ENCODE measurements at places on chromosomes 16 and 17. TPM values are rescaled to one million over a fixed set of nuclear protein-coding genes. Genes with fewer than 3 reads are reported as not detected.

Gene CIBAR2
- total RNA-seq: not detected

Gene ENPP7
- total RNA-seq: not detected

DNA sequence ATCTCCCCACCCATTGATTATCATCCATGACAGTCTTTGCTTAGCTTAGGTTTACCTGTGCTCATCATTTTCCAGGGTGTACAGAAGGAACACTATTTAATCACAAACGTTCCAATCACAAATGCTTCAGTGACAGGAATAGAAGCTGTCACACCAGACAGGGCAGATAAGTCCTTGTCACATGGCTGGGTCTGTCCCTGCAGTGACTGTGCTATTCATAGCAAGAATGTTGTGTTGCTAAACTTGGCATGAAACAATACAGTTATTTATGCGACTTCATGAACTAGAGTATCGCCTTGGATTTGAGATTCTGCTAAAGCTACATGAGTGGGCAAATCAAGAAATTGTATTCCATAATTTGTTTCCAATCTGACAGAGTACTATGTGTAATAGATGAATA is 108.4 kb downstream of the CDH13 start:
- H3K36me3 ChIP-seq: no peaks in the 10 kb centered on the region
- DNase-seq: no peak
- no peak overlapping the region for H3K27ac ChIP-seq
- no peaks in the 10 kb centered on the region for H3K4me1 ChIP-seq
- H3K4me3 ChIP-seq: no peak overlapping the region

- no peak overlapping the region for H3K4me3 ChIP-seq
- H3K4me1 ChIP-seq: no peaks in the 10 kb centered on the region
- H3K36me3 ChIP-seq: no peaks in the 10 kb centered on the region
- no peak overlapping the region for H3K27ac ChIP-seq
These were observed 345.9 kb downstream of the C16orf95 start for GRCh38 chr16:86971251-86971650.

GRCh38 chr16:61897657-61898056 is 138.6 kb downstream of the CDH8 start:
- no peaks in the 10 kb centered on the region for H3K4me1 ChIP-seq
- H3K36me3 ChIP-seq: no peaks in the 10 kb centered on the region
- no peaks in the 10 kb centered on the region for H3K27me3 ChIP-seq
- no peak overlapping the region for H3K27ac ChIP-seq
- no peak overlapping the region for H3K4me3 ChIP-seq

- no peak overlapping the region for H3K4me3 ChIP-seq
- H3K36me3 ChIP-seq: peaks cover 16% of the 10 kb centered on the region
- peaks cover 21% of the 10 kb centered on the region for H3K4me1 ChIP-seq
- H3K27ac ChIP-seq: no peak overlapping the region
These were observed 211.2 kb downstream of the RPTOR start for GRCh38 chr17:80755650-80756405.

Gene SOX8
- 1.1 TPM for total RNA-seq

Gene DOC2A
- total RNA-seq: not detected

DNA sequence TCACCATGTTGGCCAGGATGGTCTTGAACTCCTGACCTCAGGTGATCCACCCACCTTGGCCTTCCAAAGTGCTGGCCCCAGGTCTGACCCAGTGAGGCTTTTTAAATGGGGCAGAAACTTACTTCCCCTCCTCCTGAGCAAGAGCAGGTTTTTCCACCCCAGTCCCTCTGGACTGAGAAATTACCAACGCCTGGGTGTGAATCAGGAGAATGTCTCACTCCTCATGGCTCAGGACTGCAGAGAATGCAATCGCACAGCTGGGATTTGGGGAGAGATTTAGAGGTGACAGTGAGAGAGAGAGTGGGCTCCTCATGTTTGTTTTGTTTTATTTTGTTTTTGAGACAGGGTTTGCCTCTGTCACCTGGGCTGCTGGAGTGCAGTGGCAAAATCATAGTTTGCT is 203.6 kb downstream of the RAB11FIP4 start:
- H3K4me3 ChIP-seq: no peak overlapping the region
- no peak overlapping the region for H3K27ac ChIP-seq
- H3K36me3 ChIP-seq: no peaks in the 10 kb centered on the region
- no peaks in the 10 kb centered on the region for H3K4me1 ChIP-seq
- no peak for DNase-seq

GRCh38 chr16:71883168-71883848 is 674 bp downstream of the ZNF821 start:
- peaks cover 9% of the 10 kb centered on the region for H3K36me3 ChIP-seq

DNA sequence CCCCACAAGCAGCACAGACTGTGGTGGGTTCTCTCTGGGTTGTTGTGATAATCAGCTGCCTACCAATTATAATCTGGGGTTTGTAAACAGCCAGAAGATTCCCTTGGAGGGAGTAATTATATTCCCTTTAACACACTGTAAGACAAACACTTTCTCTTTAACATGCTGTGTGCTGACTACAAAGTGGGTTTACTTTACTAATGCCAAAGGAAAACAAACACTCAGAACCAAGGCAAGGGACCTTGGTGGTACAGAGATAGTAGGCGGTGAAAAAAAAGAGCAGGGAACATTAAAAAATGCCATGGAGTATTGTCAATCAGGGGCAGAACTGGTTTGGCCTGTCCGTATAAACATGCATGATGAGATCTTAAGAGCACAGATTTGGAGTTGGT is 3.0 kb upstream of the VAT1L start:
- peaks cover 27% of the 10 kb centered on the region for H3K27me3 ChIP-seq
- no peak for DNase-seq
- H3K27ac ChIP-seq: no peak overlapping the region
- H3K4me3 ChIP-seq: no peak overlapping the region

Gene RASL10B
- total RNA-seq: not detected

GRCh38 chr17:82234211-82235055 is 5.6 kb downstream of the SLC16A3 start:
- no peaks in the 10 kb centered on the region for H3K27me3 ChIP-seq
- peaks cover 56% of the 10 kb centered on the region for H3K4me1 ChIP-seq
- no peak for DNase-seq
- no peak overlapping the region for H3K27ac ChIP-seq

DNA sequence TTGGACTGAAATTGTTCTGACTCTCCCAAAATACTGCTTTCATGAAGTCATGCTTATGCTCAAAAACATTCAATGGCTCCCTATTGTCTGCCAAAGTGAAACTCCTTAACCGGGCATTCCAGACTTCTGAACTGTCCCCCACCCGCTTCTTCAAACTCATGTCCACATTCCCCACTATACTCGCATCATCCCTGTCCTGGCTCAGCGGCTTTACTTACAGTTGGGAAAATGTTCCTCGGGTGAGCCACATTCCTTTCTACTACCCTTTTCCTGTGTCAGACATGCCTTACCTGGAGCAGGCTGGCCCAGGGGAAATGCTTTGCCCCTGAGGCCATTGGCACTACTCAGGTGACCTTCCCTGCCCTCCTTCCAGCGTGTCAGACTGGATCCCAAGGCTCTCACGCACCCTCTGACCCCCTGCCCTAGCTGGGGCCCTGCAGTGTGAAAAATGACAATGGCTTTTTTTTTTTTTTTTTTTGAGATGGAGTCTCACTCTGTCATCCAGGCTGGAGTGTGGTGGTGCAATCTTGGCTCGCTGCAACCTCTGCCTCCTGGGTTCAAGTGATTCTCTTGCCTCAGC is 5.3 kb downstream of the CYGB start:
- no peak overlapping the region for H3K27ac ChIP-seq
- no peak for DNase-seq
- H3K4me3 ChIP-seq: no peak overlapping the region
- peaks cover 20% of the 10 kb centered on the region for H3K4me1 ChIP-seq

DNA sequence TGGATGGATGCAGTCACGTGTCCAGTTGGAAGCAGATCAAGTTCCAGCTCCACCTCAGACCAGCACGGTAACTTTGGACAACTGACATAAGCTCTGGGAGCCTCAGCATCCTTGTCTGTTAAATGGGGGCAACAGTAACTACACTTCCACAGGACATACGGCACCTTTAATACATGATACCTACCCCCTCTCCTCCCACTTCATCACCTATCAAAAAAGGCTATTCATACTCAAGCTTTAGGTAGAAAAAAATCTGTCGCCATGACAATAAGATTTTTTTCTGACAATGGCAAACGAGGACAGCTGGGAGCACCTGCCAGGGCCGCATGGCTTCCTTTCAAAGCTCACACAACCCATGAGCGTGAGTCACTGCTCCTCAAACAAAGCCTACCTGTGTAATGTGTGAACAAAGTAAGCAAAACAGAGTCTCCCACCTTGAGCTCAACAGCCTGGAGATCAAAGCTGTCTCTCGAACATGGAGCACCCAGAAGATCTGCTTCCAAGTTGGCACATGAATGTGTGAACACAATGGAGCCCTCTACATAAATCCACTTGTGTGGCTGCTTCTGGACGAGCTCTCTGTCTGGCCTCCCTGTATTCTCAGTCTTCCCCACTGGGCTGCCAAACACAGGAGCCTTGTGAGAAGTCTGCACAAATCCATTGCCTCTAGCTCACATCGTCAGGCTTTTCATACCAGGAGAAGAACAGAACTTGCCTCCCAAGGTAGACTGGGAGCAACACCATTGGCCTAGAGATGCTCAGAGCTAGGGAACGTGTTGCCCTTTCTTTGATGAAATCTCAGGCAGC is 459.7 kb downstream of the SOX9 start:
- peaks cover 2% of the 10 kb centered on the region for H3K27me3 ChIP-seq
- no peak overlapping the region for H3K4me3 ChIP-seq
- DNase-seq: no peak
- H3K4me1 ChIP-seq: no peaks in the 10 kb centered on the region
- H3K27ac ChIP-seq: no peak overlapping the region

GRCh38 chr16:30777591-30778297 is 9.3 kb downstream of the ZNF629 start:
- no peak for DNase-seq
- peaks cover 13% of the 10 kb centered on the region for H3K36me3 ChIP-seq
- H3K4me1 ChIP-seq: peaks cover 19% of the 10 kb centered on the region
- H3K27me3 ChIP-seq: peaks cover 2% of the 10 kb centered on the region
- H3K27ac ChIP-seq: no peak overlapping the region

Measured in CD4-positive, CD25-positive, alpha-beta regulatory T cell (primary cell).